ENCODE measurements at places on chromosomes 16 and 17. TPM values are rescaled to one million over a fixed set of nuclear protein-coding genes. Genes with fewer than 3 reads are reported as not detected.

DRC7 gene
- 3.4 TPM for polyA plus RNA-seq

ZG16 gene
- polyA plus RNA-seq: 0.08 TPM

DNA sequence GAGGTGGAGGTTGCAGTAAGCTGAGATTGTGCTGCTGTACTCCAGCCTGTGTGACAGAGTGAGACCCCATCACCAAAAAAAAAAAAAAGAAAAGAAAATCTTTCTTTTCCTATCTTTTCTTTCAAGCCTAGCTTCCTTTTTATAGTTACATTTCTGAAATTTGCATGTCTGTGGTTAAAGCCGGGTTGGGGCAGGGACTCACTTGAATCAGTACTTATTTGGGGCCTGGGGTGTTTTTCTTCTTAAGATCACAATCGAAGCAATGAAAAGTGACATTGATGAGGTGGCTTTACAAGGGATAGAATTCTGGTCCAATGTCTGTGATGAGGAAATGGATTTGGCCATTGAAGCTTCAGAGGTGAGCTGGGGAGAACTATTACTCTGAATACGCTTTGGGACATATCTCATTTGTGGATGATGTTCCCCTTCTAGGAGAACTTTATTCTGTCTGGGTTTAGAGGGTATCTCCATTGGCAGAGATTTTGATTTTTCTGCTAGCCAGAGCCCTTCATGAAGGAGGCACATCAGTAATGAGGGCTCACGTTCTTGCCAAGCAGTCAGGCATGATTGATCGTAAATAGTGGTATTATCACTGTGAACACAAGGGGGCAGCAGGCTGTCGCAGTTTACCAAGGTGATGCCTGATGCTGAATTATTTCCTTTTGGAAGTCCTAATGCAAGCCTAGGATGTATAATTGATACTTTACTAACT lies 14.3 kb downstream of the KPNB1 start:
- peak; percentile 72 for DNase-seq

- no peak for DNase-seq
These were observed 179.9 kb downstream of the SEC14L1 start for GRCh38 chr17:77320485-77321256.

DNA sequence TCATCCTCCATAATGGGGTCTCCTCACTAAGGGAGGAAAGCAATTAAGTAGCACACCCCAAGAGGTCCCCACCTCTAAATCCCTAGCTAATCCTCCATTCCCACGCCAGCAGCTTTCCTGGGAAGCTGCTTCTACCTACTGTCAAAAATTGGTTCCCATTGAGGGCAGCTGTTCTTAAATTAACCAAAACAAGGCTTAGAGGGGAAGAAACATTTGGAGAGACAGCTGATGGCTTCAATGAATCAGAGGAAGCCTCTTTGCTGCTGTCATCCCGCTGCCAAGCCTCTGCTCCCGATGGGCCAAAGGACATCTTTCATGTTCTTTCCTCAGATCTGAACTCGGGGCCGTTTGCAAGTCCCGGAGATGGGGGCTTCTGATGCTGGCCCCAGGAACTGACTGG lies 26.6 kb downstream of the AIPL1 start:
- no peak for DNase-seq

DNA sequence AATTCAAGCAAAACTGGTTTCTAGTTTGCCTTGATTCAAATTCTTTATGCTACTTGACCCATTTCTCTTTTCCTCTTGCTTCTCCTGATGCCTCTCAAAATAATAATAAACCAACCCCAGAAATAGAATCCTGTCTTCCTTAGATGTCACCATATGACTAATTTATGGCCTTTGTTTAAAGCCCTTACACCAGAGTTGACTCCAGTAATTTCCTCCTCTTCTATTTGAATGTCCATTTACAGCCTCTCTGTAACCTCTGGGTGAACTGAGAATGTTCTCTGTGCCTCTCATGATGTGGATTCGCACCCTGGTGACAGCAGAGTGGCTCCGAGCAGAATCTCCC lies 31.5 kb downstream of the ZFHX3 start:
- no peak for DNase-seq

DNA sequence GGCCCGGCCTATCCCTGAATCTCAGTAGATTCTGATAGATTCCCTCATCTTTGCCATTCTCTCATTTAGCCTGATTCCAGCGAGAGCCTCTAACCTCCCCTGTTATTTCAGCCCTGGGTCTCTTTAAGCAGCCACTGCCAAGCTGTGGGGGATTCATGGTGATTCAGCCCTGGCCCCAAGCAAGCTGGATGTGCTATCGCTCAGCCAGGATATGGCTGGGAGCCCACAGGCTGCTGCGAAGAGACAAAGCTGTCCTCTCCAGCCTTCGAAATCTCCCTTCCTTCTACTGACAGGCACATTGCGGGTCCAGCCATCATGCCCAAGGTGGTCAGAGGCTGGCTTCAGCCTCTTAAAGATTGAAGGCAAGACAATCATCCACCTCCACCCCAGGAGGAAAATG lies 394.1 kb downstream of the SOX9 start:
- DNase-seq: no peak

DNA sequence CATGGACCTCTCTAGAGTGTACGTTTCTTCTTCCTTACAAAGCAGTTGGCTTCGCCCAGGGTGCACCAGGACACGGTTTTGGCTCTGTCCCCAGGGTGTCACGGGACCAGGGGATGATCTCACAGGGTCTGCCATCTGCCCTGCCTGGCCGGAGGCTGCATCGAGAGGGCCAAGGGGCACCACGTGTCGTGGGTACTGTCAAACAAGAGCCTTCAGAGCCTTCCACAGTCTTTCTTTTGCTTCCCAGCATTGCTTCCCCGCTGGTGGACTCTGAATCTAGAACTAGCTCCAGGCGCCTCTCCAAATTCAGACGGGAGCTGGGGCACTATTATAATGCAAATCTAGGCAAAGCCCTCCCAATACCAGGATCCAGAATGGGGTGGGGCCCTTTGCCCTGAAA lies 47.9 kb downstream of the MAPT start:
- DNase-seq: no peak

GRCh38 chr17:34067011-34067410 lies 188.1 kb upstream of the CCL2 start:
- no peak for DNase-seq
